ENCODE measurements at places on chromosomes 7 and 10.
A peak's percentile ranks its signal among the peaks of the same experiment; 100 is the strongest.

DNA sequence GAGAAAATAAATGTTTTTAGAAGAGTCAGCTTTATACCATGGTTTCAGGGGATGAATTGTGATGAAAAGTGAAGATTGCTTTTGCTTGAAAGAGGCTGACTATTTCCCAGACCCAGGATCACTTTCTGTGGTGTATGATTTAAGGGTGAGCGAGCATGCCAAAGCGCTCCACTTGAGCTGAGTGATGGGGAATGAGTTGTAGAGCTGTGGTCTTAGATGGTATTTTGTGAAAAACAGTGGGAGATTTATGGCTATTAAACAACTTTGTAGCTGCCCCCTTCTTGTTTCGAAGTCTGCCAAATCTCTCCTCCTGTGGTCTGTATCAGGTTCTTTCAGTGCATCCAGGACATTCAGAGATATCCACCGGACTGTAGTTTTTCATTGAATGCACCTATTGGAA is 888.2 kb downstream of the LRMDA start:
- no peak for DNase-seq

GRCh38 chr7:21028186-21028585 is 241.5 kb upstream of the SP8 start:
- no peak for DNase-seq

DNA sequence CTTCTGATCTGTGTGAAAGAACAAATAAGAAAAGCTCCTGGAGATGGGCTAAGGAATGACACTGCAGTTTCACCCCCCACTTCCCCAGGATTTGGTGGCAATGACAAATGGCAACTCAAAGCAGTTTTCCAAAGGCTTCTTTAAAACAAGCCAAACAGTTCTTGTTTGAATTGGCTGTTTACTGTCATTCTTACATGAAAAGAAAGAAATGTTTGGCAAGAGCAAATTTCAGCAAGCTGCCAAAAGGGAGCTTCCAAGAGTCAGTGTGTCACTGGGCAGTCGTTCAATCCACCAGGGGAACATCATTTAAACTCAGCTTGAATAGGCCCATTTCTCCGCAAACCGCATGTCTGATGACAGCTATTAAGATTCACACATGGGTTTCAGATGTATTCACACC is 119.0 kb upstream of the RHOBTB1 start:
- DNase-seq, result no peak

GRCh38 chr7:79284211-79284610 is 169.3 kb downstream of the MAGI2 start:
- DNase-seq, result no peak

DNA sequence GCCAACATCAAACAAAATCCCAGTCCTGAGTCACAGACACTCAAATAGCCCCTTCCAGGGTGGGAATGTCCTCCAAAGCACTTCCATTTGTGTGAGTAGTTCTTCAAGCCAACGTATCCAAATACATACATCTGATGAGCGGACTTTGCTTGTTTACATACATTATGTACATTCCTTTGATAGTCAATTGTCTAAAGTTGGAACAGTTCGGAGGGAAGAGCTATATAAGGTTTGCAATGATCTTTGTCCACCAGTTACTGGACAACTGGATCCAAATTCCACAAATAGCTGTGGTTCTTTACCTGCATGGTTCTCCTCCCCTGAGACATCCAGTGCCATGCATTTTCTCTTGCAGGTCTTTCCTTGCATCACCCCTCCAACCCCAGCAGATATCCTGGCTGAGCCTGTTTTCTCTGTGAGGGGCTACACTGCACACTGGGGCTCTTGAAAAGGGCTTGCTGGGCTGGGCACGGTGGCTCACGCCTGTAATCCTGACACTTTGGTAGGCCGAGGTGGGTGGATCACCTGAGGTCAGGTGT is 4.7 kb upstream of the MGMT start:
- DNase-seq, result no peak

DNA sequence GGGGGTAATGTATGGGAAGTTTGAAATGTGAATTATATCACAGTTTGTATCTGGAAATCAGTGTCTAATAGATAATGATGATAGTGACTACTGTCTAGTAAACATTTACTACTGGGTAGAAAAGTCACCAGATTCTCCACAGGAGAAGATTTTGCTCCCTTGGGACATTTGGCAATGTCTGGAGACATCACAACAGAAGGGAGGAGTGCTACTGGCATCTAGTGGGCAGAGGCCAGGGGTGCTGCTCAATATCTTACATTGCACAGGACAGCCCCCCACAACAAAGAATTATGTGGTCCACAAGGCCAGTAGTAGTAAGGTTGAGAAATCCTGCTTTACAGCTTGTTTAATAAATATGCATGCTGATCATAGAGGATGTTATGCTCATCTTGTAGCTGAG is 92.3 kb upstream of the PRPS1L1 start:
- no peak for DNase-seq

DNA sequence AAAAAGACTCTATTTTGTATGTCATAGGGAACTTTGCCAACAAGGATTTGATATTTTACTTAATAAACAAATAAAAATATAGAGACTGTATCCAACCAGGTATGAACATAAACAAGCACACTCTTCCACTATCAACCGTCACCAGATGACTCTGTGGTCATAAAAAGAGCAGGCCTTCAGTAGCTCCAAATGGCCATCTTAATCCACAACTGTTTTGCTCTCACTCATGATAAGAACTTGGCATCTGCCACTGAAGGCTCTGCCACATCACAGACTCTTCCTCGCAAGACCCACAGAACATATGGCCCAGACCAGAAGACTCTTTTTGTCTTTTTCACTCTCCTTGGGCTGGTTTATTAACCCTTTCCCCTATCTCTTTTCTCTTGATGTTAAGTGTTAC is 98.7 kb upstream of the POM121L12 start:
- no peak for DNase-seq

DNA sequence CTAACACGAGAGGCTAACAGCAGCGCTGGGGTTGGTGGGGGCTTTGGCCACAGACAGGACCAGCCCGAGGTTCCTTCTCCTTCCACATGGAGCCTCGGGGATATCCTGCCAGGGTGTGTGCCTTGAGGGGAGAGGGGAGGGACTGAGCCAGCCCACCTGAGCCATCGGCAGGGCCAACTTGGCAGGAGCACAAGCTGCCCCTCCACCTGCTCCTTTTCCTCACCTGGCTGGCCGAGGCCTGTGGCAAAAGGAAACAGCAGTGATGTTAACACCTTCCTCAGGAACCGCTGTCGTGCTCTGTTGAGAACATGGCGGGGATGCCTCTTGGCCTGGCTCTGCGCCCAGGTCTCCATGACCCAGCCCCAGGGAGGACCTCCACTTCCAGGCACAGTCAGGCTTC is 255.1 kb upstream of the PPP2R2D start:
- no peak for DNase-seq

DNA sequence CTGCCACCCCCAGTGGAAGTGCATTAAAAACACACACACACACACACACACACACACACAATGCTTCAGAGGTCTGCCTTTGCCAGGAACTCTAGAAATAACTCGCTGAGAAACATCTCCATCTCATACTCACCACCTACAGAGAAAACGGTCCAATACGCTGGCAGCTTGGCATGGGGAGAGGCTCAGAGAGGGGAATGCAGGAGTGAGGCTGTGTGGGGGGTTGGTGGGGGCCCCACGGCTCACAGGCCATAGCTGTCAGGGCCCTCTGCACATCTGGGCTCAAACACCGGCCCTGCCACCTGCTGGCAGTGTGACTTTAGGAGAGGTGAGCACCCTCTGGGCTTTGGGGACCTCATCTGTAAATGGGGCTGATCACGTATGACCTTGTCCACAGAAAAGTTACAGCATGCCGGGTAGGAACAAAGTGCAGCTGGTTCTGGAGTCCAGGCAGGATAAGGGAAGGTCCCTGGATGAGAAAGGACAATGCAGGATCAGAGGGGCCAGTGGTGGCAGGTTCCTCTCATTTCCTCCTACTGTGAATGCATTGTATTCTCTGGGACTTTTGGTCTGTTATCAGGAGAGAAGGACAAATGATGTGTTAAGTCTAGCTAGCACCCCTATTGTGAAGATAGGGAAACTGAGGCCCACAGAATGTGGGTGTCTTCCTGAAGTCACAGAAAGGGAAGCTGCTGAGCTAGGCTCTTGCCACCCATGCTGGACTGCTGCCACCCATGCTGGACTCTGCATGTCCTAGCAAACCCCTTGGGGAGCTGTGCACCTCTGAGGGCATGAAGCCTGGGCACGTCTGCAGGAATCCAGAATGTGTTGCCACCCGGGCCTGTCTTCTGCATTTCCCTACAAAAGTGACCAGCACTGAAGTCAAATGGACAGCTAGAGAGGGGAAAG is 404.6 kb downstream of the RPS24 start:
- DNase-seq, result peak; percentile 2

DNA sequence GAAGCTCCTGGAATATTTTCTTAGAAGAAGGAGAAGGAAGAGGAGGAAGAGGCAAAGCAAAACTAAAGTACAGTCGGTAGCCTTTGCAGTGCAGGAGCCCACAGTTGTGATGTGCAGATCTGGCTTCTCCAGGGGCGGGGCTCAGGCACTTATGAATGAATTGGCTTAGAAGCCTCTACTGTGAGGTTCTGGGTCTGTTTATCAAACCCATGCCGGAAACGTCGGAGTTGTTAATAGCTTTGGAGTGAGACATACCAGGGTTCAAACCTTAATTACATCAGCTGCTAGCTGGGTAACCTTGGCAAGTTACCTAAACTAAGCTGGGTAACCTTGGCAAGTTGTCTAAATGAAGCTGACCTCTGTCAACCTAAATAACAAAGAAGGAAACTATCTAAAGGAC is 89.3 kb upstream of the PITRM1 start:
- DNase-seq, result no peak

DNA sequence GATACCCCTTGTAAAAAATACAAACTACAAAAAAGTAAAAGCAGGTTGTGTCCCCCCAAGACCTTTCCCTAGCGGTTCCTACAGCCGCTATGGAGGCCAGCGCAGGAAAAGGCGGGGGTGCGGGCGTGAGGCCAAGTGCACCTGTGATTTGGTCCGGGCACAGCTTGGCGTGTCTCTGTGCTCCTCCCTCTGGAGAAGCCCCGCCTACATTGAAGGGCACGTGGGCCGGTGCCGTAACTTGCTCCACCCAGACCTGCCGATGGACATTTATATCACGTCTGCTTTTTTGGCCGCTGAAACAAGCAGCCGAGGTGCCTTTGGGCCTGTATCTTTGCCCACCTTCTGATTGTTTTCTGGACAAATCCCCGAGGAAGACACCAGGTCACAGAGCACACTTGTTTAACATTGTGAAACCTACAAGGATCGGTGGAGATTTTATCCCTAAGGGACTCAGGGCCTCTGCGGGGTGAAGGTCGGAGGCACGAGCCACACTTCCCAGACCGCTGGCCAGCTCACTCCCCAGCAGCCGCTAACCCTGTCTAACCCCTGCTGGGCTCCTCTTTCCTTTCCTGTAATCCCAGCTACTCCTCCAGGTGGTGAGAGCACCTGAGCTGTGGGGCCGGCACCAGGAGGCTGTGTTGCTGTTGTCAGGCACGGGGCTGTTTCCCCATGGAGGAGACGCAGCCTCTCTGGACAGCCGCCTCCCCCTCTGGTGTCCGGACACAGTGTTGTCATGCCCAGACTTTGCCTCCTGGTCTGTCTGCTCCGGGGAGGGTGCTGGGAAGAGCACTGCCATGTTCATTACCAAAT is 18.8 kb upstream of the INPP5A start:
- no peak for DNase-seq

- DNase-seq, result no peak
Measured at GRCh38 chr7:142793156-142793555, 22.4 kb downstream of the PRSS2 start.

DNA sequence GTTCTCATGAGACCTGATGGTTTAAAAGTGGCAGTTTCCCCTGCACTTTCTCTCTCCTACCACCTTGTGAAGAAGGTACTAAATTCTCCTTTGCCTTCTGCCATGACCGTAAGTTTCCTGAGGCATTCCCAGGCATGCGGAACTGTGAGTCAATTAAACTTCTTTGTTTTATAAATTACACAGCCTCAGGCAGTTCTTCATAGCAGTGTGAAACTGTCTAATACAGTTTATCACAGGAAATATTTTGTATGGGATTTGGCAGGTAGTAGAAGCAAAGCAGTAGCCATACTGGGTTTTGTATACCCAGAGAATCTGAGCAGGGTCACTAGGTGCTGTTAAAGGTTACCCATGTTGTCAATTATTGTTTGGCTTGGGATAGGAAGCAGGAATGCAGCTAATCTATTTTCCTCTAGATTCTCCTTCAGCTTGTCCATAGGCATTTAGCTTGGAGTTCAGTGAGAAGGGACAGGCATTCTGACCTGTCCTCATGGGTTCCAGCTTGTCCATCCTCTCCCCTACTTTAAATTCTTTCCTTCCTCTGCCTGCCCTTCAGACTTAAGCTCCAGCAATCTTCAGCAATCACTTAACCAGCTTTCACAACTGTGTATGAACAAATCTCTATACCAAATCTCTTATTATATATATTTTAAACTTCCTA is 186.7 kb downstream of the PCLO start:
- no peak for DNase-seq

- DNase-seq, result no peak
Measured at GRCh38 chr10:14836208-14836607, 1.6 kb downstream of the CDNF start.

GRCh38 chr7:100949933-100950443 is 654 bp downstream of the MUC3A start:
- DNase-seq, result no peak

DNA sequence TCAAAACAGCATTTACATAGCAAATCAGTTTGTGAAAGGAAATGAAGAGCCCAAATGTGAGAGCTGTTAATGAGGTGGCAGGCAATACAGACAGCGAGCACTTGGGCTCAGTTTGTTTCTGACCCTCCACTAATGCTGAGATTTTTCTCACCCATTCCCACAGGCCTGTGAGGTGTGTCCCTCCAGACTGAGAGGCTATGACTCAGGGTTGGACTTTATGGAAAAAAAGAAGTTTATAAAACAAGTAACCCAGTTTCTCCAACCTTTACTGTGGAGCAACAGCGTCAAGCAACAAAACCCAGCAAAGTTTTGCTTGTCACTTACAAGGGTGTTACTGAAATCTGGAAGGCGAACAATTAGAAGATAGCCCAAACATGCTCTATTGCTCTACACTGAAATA is 4.9 kb upstream of the FEZF1 start:
- no peak for DNase-seq

DNA sequence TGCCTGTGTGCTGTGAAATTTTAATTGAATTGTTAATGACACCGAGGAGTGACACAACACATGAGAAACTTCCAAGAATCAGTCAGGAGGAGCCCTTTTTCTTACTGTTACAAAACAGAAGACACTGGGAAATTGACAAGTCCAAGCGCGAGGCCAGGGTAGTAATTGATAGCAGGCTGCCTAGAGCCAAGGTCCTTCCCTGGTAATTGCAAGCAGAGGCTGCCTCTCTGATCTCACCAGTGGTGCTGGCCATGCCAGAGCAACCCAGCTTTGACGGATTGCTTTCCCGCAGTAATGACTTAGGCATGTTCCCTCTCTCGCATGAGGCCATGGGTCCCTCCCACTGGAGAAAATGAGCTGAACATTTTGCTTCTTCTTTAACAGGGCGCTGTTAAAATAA is 111.5 kb downstream of the LRMDA start:
- DNase-seq, result no peak

- DNase-seq, result no peak
Measured at GRCh38 chr10:127735723-127736221, 1.2 kb upstream of the FOXI2 start.

- DNase-seq, result no peak
Measured at GRCh38 chr7:4144811-4145510, 537.1 kb upstream of the FOXK1 start.

GRCh38 chr10:118986815-118987790 is 42.4 kb upstream of the NANOS1 start:
- no peak for DNase-seq

Measured in stimulated activated naive CD4-positive, alpha-beta T cell (primary cell).